ENCODE measurements at places on chromosomes 7 and 10.

DNA sequence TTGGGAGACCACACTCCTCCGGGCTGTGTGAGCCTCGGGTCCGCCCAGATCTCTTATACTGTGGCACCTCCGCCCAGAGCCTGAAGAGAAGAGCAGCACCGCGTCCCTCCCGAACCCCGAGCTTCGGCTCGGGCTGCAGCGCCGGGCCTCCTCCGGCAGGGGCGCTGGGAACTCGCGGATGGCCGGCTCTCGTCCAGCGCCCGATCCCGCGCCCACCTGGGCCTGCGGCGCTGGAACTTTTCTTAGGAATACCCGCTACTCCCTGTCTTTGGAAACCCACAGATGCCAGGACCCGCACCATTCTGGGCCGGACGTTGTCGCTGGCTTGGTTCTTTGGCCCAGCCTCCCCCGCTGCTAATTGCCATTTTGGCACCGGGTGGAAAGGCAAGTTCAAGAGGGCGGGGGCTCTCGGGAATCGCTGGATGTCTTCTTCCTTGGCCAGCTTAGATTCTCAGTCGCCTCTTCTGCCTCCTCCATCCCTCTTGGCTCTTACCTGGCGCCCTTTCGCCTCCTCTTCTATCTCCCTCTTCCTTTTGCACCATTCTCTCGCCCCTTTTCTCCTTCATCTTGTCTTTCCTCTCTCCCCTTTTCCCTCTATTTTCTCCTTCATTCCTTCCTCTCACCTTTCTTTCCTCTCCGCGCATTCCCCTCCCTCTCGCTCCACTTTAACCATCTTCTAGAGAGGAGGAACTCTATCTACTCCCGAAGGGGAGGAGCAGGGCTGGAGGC, 2.1 kb upstream of the SORCS3 start:
- no peak for DNase-seq

DNA sequence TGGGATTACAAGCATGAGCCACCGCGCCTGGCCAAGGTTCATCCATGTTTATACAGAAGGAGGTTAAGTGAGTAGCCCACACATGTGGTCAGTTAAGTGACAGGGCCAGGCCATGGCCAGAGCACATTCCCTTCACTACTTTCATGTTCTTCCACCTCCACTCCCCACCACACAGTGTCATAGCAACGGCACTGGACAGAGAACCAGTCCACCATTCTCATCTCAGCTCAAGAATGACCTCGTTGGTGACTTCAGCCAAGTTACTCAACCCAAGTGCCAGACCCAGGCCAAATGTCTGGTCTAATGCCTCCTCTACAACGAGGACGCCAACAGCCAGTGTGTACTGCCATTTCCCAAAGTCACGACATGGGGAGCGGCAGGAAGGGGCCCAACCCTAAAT, 62.4 kb downstream of the INHBA start:
- DNase-seq = no peak

DNA sequence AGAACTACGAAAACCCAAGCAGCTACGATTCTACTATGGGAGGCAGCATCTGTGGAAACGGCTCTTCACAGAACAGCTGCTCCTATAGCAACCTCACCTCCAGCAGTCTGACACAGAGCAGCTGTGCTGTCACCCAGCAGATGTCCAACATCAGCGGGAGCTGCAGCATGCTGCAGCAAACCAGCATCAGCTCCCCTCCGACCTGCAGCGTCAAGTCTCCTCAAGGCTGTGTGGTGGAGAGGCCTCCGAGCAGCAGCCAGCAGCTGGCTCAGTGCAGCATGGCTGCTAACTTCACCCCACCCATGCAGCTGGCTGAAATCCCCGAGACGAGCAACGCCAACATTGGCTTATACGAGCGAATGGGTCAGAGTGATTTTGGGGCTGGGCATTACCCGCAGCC, 81.6 kb upstream of the SAMD8 start:
- DNase-seq = no peak

DNA sequence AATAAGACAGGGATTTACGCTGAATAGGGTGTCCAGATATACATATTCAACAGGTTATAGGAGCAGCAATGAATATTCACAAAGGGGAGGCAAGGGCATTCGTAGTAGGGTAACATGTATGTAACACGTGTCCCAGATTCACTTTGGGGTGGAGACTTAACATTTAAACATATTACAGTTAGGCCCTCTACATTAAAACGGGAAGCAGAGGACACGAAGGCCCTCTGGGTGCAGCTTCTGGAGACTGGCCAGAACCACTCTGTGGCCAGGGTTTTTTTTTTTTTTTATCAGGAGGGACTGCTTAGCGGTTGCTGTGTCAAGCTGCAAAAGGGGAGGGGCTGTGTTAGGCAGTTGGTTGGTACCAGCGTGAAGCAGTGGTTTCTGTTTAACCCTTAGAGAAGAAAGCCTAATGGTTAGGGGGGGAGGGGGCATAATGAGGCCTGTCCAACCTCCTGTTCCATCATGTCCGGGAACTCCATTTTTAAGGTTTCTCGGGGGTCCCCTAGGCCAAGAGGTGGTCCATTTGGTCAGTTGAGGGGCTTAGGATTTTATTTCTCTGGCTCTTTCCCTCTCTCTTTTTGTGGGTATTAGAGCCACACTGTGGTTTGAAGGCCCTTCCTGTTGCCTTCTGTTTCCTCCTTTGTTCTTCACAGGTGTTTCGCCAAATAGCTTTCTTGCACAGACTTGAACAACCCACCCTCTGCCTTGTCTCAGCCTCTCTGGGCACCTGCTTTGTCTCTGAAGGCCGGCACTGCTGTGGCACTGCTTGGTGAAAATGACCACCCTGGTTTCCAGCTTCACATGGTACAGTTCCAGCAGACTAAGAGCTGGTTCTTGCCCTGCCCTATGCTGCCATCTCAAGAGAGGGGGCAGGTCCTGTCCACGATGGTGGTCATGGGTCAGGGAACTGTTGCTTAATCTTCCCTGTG, 26.4 kb downstream of the PRF1 start:
- DNase-seq = no peak

DNA sequence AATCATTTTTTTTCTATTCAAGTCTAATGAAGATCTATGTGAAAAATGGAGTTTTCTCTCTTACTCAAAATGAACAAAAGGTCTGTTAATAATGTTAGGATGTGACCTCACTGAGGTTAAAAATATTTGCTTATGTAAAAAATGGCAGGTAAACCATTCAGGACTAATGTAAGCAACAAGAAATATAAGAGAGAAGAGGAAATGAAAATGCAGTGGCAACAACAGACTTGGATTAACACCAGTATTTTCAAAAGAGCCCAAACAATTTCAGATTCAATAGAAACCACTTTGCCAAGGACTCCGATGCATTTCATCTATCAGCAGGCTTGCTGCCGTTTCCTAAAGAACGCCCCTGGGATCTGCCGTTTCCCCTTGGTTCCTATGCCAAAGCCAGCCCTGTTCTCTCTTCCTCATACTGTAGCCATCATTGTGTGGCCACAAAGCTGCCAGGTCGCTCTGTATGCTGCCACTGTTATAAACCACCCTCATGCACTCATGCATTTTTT, 66.4 kb downstream of the MTURN start:
- DNase-seq = no peak

DNA sequence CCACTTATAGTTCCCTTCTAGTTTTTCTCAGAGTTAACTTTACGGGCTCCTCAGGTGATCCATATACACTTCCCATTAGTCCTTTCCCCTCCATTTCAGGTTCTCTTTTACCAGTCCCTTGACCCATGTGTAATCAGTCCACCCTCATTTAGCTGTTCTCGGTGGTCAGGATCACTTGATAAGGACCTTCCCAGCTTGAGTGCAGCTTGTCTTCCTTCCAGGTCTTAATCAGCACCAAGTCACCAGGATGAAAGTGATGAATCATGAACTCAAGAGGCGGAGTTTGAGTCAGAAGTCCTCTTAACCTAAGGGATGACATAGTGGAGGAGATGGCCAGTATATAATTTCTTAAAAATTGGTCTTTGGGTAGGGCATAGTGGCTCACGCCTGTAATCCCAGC, 63.1 kb upstream of the CNTNAP2 start:
- DNase-seq = no peak

DNA sequence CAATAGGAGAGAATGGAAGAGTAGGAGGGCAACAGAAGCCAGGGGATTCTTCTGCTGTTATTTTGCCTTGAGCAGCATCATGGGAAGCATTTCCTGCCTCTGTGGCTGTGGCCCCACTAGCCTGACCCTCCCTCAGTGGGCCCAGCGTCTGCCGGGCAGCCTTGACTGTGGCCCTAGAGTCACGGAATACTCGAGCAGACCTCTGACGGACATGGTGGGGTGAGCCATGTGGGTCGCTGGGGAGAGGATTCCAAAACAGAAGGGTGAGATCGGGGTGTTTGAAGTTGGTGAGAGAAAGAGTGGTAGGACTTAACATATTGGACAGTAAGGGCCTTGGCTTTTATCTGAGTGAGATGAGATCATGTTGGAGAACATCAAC, 8.3 kb upstream of the PRKAG2 start:
- DNase-seq = no peak

- no peak for DNase-seq
Measured at GRCh38 chr7:19001854-19002253, 115.6 kb downstream of the TWIST1 start.

GRCh38 chr10:89342206-89342958, 14.6 kb downstream of the IFIT3 start:
- no peak for DNase-seq

DNA sequence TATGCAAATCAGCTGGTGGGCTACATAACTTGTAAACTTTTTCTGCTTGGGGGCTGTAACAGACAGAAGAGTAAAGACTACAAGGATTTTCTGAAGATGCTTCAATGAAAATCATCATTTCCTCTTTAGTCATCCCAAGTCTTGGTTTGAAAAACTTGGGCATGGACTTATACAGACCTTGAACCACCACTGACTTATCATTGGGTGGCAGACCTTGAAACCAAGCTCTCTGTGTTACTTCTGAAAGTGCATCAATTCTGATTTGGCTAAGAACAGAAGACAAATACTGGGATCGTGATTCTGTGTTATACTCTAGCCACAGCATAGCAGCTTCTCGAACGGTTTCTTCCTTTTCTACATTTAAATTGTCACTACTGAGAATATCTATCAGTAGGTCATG, 21.3 kb downstream of the KBTBD2 start:
- no peak for DNase-seq

DNA sequence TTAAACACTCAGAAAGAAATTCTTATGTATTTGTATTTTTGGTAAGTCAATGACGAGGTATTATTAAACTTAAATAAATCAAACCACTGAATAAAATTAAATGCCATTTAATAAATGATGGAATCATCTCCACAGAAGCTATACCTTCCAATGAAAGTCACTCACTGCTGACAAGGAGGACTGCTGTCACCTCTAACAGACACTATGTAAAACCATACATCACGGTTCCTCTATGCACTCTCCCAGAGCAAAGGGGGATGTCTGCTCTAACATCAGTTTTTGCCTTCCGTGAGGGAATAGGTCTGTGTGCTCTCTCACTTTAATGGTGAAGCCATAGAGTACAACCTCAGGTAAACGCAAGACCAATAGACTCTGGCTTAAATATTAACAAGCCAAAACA, 99.7 kb upstream of the DDC start:
- DNase-seq = no peak

DNA sequence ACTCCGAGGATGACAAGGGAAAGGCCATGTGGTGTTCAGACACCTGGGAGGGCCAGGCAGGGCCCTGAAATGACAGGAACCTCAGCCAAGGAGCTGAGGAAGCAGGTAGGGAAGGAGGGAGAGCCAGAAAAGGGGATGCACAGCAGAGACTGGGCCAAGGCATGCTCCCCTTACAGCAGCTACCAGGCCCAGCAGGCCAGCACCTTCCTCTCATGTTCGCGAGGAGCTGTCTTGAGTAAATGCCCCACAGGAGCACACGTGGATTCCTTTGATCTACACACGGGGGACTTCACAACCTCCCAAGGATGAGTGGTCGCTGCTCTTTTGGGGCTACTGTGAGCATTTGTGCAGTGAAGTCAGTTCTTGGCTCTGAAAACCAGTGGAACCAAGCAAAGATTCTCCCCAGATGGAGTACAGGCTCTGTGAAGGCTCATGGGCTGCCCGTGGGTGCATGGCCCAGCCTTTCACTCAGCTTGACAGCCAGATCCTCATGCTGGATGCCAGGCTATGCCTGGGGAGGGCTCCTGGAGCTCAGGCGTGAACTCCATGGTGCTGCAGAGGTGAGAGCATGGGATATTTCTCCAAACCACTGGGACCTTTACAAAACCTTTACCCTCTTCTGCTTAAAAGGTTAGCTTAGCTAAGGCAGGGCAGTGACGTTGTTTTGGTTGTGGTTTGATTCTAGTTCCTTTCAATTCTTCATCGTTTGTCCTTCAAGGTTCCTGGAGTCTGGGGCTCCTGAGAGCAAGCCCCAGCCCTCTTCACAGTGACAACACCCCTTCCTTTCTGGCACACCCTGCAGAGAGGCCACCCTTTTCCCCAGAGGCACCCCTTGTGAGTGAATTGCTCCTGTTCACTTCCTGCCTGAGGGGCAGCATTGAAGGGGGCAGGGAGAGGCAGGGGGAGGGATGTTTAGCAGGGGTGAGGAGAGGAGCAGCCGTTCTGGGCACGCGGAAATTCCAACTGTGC, 74.2 kb upstream of the ZPBP start:
- no peak for DNase-seq

DNA sequence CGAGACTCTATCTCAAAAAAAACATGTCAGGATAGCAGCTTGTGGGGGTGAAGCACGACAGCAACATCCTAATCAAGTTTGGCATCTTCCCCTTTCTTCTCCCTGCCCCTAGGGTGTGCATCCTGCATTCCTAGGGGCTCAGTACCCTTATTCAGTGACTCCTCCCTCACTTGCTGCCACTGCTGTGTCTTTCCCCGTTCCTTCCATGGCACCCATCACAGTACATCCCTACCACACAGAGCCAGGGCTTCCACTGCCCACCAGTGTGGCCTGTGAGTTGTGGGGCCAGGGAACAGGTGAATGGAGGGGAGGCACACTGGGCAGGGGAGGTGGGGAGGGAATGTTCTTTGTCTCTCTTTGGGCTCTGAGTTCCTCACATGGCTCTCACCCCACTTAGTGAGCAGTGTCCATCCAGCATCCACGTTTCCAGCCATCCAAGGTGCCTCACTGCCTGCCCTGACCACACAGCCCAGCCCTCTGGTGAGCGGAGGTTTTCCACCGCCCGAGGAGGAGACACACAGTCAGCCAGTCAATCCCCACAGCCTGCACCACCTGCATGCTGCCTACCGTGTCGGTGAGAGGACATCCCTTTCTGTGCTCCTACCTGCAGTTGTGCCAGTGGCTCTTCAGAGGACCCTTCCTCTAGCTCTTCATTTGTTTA, 11.4 kb downstream of the NDST2 start:
- no peak for DNase-seq

DNA sequence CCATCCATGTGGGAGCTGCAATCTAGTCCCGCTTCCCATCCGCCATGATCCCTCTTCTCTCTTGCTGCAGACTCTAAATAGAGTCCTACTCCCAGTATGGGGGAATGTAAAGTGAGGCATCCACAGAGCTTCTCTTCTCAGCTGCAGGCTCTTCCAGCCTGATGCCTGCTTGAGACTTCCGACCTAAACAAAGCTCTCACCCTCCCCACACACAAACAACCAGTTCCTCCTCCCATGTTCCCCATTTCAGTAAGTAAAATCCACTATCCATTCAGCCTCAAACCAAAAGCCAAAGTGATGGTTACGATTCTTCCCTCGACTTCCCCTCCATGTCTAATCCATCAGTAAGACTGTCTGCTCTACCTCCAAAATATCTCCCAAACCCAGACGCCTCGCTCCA, 108.2 kb upstream of the NFE2L3 start:
- no peak for DNase-seq

Measured in activated effector memory CD4-positive, alpha-beta T cell treated with Interleukin-2 at 50 U/mL for 16 hours (primary cell).